H7 (cell line): ENCODE measurements at places on chromosomes 6 and 20.

DNA sequence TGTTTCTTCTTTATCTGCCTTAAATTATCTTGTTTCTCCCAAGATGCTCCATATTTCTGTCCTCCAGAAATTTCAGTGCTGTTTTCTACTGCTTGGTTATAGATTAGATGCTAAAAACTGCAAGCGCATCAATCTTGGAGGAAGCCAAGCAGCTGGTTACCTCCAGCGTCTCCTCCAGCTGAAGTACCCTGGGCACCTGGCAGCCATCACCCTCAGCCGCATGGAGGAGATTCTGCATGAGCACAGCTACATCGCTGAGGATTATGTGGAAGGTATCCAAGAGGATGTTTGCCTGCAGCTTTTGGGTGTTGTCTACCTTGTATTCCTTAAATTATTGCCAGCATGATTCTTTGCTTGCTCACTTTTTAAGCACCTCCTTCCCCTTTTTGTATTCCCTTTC is 3.8 kb downstream of the ACTR5 start:
- DNase-seq, result no peak

DNA sequence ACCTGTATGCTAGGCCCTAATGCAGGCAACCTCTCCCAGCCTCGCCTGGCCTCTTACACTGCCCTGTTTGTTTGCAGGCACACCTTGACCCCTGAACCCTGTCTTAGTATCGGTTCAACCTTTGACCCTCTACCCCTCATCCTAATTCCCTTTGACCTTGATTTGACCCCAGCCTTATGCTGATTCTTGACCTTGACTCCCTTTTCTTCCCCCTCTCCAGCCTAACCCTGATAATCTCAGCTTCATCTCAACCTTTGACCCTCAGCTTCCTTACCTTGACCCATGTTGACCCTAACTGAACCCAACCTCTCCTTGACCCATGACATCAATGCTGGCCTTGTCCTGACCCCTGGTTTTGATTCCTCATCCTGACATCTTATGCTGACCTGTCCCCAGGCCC is 33.8 kb downstream of the UQCC2 start:
- no peak for DNase-seq

DNA sequence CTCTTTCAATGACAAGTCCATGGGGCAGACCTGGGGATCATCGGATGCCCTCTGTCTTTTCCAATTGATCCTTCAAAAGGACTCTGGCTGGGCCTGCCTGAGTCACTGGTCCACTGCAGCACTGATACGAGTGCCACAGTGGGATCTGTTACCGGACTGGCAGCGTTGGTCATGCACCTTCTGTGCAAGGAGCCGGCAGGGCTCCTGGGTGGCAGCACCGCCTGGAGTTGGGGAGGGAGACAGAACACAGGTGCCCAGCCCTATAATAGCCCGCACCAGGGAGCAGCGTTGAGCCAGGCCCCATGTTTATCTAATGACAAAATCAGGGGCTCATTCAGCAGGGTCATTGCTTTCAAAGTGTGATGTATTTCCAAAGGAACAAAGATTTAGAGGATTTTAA is 64.2 kb upstream of the NXT1 start:
- no peak for DNase-seq

- DNase-seq, result no peak
These were observed 22.2 kb upstream of the VAPB start for GRCh38 chr20:58366866-58367265.
